ENCODE measurements at places on chromosomes 7 and 10.

DNA sequence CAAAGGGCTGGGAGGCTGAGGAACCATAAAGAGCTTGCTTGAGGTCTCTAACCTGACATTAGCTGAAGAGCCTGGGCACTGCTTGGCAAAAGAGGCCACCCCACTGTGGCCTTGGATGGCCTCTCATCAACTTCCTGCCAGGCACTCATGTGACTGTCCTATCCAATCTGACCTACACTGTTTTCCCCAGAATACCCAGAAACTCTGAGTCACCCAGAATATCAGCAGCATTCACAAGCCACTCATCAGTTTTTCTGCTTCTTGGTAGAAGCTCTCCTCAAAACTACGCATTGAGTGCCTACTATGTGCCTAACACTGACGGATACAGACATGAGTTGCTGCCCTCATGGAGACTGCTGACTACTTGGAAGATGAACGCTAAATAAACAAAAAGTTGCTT is 4.1 kb upstream of the NT5C2 start:
- DNase-seq, result peak; percentile 69

GRCh38 chr7:130476297-130477150 is 15.4 kb upstream of the MEST start:
- DNase-seq, result no peak

DNA sequence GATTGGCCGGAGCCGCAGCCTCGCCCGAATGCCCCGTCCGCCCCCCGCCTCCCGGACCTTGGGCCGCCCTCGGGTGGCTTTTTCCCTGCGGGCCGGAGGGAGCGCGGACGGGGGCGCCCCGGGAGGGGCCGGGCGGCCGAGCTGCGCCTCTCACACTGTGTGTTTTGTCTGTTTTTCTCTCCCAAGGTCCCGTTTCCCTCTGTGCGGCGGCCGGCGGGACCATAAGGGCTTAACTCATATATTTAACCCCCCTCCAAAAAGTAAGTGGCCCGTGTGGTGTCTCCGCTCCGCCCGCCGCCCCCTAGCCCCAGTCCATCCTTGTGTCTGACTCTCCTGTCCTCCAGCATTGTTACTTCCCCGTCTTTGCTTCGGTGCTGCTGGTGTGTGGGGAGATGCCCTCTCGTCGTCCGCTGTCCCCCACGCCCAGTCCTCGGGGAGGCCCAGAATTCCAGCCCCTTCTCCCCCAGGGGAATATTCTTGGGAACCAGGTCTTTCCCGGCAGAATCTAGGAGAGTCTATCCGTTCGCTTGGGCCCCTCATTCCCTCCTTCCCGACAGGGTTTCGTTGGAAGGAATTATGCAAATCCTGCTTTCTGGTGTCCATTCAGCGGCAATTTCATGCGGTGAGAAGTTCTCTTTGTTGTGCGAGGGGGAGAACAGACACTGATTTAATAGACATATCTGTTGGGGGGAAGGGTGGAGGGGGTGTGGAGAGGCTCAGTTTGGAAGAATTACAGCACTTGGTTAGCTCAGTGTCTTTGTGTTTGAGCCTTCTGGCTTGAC is 1.3 kb downstream of the LCOR start:
- DNase-seq, result peak; percentile 40

- DNase-seq, result no peak
Measured at GRCh38 chr7:38563741-38564140, 67.4 kb downstream of the AMPH start.

DNA sequence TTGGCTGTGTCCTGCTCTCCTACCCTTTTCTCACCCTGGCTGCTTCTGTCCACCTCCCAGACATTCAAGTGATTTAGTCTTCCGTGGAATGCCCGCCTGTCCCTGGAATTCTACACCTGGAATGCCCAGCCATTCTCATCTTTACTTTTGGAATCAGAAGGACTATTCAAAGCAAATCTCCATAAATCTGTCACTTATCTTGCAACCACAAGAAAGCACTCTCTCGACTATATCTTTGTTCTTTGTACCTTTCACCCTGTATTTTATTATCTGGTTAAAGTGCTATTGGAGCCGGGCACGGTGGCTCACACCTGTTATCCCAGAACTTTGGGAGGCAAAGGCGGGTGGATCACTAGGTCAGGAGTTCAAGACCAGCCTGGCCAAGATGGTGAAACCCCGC is 79.3 kb upstream of the KMT2E start:
- no peak for DNase-seq

GRCh38 chr7:82631998-82632397 is 188.4 kb upstream of the CACNA2D1 start:
- DNase-seq, result no peak

GRCh38 chr10:65358565-65358964 is 1567.3 kb upstream of the LRRTM3 start:
- peak; percentile 51 for DNase-seq

DNA sequence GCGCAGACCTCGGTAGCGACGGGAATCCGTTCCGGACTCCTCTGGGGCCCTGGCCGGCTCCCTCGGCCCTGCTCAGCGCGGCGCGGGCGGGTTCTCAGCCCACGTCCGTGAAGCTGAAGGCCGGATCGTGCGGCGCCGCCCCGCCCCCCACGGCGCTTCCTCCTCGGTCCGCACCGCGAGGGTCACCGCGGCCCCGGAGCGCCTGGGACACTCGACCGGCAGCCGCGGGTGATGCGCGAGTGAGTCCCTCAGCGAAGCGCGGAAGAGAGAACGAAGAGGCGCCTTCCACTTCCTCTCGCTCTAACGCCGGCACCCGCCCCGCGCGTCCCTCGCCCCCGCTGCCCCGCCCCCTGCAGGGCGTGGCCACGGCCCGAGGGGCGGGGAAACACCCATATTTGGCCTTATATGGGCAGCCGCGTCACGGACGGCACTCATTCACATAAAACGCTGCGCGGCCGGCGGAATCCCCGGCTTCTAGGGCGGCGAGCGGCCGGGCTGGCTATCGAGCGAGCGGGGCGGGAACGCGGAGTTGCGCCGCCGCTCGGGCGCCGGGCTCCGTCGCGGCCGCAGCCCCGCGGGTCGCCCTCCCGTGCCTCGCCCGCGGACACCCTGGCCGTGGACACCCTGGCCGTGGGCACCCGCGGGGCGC is at the start of gene DUSP5:
TSS of gene DUSP5 (plus strand) at position 470 of the 649 bp plus-strand sequence. CDS start 215 bp downstream, outside the sequence.
- DNase-seq, result peak; percentile 96

GRCh38 chr10:128522551-128523308 is 396.5 kb upstream of the MKI67 start:
- no peak for DNase-seq

- DNase-seq, result no peak
Measured at GRCh38 chr10:132549371-132549770, 11.8 kb downstream of the INPP5A start.

DNA sequence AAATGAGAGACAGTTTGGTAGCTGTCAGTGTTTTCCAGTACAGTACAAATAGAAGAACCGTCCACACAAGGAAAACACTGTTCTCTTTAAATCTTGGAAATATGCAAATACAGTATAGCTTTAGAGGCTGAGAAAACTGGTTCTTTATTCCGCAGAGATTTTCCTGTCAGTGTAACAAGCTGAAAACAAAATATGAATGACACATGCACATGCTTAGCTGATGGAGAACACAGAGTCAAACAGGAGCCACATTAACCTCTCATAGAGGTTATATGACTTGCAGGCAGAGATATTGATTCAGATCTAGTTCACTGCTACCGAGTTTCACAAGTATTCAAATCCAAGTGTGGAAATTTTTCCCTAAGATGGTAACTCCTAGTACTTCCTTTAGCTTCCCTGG is 135.2 kb upstream of the C1QL3 start:
- DNase-seq, result no peak

DNA sequence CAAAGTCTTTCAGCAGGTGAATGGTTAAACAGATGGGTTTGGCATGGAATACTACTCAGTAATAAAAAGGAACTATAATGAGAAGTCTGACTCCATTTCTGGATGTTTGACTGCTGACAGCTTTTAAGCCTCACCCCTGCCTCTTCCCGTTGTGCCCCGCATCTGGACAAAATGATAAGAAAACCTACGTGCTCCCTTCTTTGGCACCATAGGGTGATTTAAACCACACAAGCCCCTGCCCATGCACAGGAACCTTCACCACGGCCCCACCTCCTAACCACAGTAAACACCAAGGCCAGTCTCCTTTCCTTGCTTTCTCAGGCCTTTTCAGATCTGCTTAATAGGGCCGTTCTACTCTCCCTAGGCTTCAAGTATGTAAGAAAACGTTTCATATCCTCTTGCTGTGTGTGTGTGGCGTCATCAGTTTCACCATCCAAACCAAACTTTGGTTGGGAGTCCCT is 47.1 kb upstream of the UBN2 start:
- no peak for DNase-seq

- no peak for DNase-seq
Measured at GRCh38 chr10:86436963-86437362, 70.4 kb upstream of the GRID1 start.

DNA sequence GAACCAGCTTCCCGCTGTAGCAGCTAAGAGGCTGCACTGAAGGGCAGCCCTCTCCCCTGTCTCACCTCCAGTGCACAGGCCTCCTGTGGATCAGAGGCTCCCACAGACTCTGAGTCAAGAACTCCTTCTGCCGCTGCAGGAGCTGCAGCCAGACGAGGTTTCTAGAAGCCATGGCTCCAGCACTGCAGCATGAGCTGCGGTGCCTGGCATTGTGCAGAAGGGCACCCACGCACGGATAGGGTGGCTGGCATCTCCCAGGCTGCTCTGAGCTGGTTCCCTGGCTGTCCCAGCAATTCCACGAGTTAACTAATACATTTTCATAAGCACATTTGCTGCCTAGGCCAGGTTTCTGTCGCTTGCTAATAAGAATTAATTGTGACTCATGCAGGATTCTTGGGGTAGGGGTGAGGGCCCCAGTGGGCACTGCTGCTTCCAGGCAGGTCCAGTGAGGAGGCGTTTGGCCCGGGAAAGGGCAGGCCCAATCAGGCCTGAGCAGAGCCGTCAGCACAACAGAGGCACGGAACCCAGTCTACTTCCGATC is 594.2 kb downstream of the DNAJB6 start:
- DNase-seq, result no peak

- no peak for DNase-seq
Measured at GRCh38 chr10:104424719-104425118, 71.1 kb downstream of the CFAP58 start.

- DNase-seq, result no peak
Measured at GRCh38 chr7:30907527-30908267, 4.0 kb upstream of the AQP1 start.

- peak; percentile 68 for DNase-seq
Measured at GRCh38 chr10:43689955-43690771, 41.5 kb upstream of the ZNF32 start.

DNA sequence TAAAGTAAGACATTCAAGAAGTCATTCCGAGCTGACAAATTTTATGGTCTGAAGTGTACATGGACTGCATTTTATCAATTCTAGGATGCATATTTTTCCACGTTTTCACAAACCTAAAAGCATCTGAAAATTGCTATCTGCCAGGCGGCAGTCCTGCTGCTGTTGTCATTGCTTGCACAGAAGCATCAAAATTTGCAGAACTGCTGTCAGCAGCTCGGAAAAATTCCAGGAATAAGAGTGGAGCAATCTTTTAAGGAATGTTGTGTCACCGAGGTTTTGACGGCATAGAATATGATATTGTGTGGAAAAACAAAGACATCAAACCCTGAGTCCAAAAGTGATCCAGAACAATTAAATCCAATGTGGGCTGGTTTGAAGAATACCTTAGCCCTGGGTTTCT is 61.4 kb downstream of the CHCHD3 start:
- no peak for DNase-seq

DNA sequence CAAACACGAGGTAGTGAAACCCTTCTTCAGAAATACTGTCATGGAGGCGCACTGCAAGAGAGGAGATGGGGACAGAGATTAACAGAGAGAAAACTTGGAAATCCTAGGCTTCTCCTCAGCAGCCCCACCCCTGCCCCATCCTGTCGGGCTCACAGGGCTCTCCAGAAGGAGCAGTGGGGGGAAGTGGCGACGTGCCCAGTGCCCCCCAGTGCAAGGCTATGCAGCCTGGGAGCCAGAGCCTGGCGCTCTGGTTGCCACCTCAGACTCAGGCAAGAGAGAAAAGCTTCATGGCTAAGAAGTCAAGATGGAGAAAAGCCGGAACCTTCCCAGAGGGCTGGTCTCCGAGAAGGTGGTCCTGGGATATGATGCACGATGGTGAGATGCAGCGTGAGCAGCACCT is 21.2 kb downstream of the CAMK2G start:
- DNase-seq, result no peak

- DNase-seq, result no peak
Measured at GRCh38 chr7:108083980-108084379, 46.2 kb downstream of the LAMB4 start.

All from ACHN (cell line).